ENCODE measurements at places on chromosomes 7 and 10.

DNA sequence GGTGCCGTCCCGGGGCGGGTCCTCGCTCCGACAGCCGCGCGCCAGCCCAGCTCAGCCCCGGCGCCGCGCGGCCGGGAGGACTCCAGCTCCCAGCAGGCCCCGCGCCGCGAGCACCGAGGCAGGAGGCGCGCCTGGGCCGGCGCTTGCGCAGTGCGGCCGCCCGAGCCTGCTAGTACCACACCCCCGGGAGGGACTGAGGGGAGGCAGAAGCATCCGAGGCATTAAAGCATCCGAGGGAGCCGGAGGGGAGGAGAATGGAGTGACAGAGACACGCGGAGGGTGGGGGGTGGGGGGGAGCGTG lies at the start of gene GRK5:
Gene GRK5 (plus strand): TSS at position 206 of the 301 bp plus-strand sequence. CDS start 347 bp downstream, outside the sequence.
- peak; percentile 87 for ATAC-seq

- ATAC-seq = no peak
Observed at GRCh38 chr10:116278846-116279245, 5.8 kb upstream of the GFRA1 start.

- no peak for ATAC-seq
Observed at GRCh38 chr10:18472977-18473376, 178.4 kb downstream of the NSUN6 start.

GRCh38 chr7:10138087-10138854 lies 835.4 kb upstream of the PHF14 start:
- no peak for ATAC-seq
